M059J (cell line): ENCODE measurements at places on chromosomes 1 and 21. TPM values are rescaled to one million over a fixed set of nuclear protein-coding genes. Genes with fewer than 3 reads are reported as not detected.

The ASCL5 gene
- total RNA-seq = not detected in 2 replicates

- peak; percentile 40 for DNase-seq
Measured at GRCh38 chr1:110879758-110880606, 7.0 kb downstream of the CD53 start.

GRCh38 chr1:16050328-16050727, 6.7 kb downstream of the CLCNKB start:
- DNase-seq = no peak

- DNase-seq = no peak
Measured at GRCh38 chr21:28972398-28972797, 20.3 kb downstream of the LTN1 start.

DNA sequence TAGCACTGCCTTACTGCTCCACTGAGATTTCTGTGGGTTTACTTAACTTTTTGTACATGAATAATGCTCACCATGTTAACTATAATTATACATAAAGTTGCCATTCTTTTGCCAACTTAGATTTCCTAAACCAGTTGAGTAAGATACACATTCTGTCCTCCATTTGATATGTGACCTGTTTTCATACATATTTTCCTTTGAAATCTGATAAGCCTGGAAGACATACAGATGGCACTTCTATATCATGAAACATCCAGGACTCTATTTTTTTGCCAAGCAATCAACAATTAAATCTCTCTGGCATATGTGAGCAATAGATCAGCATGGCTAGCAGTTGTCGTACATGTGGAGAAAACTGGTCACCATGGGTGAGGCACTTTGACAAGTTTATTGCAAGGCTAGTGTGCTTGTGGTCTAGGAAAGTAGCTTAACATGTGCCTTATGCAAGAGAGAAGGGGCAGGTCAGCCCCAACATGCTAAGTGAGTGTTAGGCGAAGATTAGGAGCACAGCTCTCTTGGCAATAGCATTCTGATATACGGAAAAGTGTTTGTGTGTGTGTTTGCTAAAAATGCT, 14.2 kb downstream of the PRRX1 start:
- DNase-seq = no peak

GRCh38 chr1:201774224-201774982, 54.6 kb upstream of the IPO9 start:
- peak; percentile 85 for DNase-seq

The DMRTA2 gene
- 0.32 and 1.4 TPM in 2 replicates for total RNA-seq

- DNase-seq = peak; percentile 57
Measured at GRCh38 chr1:37267111-37267835, 207.1 kb upstream of the ZC3H12A start.

The MMP23B gene
- 0.27 TPM in 1 of 2 replicates, not detected in the other for total RNA-seq

DNA sequence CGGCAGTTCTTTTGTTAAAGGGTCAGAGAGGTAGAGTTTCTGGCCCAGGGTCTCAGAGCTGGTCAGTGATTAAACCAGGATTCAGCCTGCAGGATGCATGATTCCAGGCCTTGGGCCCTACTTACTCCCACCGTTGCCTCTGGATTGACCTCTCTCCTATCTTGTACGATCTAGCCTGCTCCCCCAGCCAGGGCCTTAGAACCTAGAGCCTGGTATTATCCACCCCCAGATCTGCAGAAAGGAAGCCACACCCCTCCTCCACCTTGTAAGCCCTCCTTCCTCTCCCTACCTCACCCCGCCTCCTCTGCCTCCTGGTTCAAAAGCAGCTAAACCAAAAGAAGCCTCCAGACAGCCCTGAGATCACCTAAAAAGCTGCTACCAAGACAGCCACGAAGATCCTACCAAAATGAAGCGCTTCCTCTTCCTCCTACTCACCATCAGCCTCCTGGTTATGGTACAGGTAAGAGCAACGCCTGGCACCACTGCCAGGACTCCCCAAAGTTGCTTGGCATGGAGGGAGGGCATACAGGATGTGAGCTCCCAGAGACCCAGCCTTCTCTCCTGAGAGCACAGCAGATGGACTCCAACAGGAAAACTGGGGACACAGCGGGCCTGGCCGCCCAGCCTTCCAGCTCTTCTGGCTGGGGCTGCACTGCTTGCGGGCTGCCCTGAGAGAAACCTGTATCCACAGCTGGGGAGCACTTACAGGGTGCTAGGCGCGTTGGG, at the start of gene CD52:
TSS of gene CD52 (plus strand) at position 347 of the 726 bp plus-strand sequence. CDS start at position 407, 60 bp downstream.
- no peak for DNase-seq

GRCh38 chr1:172916116-172916515, 134.6 kb downstream of the TNFSF18 start:
- peak; percentile 47 for DNase-seq

DNA sequence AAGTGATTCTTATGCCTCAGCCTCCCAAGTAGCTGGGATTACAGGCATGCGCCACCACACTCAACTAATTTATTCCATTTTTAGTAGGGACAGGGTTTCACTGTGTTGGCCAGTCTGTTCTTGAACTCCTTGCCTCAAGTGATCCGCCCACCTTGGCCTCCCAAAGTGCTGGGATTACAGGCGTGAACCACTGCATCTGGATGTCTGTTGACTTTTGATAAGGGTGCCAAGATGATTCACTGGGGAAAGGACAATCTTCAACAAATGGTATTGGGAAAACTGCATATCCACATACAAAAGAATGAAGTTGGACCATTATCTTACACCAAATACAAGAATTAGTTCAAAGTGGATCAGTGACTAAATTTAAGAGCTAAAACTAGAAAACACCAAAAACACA, 19.8 kb downstream of the RO60 start:
- no peak for DNase-seq

DNA sequence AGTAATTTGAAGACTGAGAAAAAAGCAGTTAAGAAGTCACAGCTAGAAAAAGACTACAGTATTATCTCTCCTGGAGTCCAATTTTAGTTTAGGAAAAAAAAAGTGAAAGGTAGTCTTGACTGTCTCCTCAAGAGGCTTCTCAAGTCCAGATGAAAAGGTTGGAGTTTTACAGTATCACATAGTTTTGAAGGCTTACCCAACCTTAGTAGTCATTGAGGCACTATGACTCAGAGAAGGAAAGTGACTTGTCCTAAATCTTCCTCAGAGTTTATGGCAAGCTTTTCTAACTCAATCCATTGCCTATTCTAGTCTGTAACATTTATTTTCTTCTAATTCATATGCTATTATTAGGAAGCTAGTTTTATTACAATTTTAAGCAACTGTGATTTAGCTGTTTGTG, 174.9 kb downstream of the DPYD start:
- DNase-seq = peak; percentile 38

- DNase-seq = peak; percentile 47
Measured at GRCh38 chr1:203342192-203342940, 8.6 kb downstream of the FMOD start.

GRCh38 chr1:39926820-39927219, 25.1 kb upstream of the MYCL start:
- DNase-seq = no peak

GRCh38 chr1:174761335-174761734, 238.4 kb upstream of the CACYBP start:
- DNase-seq = no peak

DNA sequence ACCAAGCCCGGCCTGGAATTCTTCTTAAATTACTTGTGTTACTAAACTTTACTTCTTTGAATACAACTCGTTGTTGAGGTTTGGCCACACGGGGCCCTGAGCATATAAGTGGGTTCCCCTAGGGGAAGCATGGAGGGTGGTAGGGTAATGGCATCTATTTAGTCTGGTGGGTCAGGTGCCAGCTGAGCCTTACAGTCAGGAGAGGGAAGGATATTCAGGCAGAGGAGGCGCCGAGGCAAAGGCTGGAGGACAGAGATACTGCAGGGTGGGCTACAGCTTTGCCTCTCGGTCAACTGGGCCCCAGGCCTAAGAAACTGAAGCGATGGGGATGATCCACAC, 424 bp upstream of the NECAP2 start:
- DNase-seq = peak; percentile 8

DNA sequence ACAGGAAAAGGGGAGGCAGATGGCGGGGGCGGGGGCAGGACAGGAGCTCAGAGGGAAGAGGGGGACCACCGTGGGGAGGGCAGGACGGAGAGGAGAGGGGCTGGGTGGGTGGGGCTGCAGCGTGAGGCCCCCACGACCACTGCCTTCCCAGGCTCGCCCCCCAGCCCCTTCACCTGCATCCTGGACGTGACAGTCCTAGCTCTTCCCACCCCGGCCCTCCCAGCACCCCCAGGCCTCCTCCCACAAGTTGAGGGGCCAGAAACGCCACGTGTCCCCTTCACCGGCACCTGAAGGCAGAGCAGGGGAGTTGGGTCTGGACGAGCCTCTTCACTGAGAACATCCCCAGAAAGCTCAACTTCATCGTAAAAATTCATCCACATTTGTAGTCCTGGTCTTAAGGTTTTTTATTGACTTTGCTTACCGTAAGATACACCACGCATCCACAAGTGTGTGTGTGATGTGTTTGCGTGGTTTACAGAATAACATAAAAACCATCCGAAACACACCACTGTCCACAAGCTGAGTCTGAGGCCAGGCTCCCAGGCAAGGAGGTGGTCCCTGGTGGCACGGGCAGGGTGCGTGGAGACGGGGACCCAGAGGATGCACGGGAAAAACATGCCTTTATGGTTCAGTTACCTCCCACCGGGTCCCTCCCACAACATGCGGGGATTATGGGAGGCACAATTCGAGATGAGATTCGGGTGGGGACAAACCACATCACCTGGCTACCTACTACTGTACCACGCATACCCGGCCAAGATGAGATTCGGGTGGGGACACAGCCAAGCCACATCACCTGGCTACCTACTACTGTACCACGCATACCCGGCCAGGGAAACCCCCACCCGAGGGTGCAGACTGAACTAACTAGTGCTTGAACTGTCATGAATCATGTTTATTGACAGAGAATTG, 13.9 kb upstream of the COL18A1 start:
- DNase-seq = no peak
